ENCODE measurements at places on chromosomes 1 and 21.

- no peak for DNase-seq
Observed at GRCh38 chr1:161483361-161483760, 21.9 kb upstream of the FCGR2A start.

GRCh38 chr1:232047473-232047872, 420.9 kb downstream of the DISC1 start:
- DNase-seq = no peak

DNA sequence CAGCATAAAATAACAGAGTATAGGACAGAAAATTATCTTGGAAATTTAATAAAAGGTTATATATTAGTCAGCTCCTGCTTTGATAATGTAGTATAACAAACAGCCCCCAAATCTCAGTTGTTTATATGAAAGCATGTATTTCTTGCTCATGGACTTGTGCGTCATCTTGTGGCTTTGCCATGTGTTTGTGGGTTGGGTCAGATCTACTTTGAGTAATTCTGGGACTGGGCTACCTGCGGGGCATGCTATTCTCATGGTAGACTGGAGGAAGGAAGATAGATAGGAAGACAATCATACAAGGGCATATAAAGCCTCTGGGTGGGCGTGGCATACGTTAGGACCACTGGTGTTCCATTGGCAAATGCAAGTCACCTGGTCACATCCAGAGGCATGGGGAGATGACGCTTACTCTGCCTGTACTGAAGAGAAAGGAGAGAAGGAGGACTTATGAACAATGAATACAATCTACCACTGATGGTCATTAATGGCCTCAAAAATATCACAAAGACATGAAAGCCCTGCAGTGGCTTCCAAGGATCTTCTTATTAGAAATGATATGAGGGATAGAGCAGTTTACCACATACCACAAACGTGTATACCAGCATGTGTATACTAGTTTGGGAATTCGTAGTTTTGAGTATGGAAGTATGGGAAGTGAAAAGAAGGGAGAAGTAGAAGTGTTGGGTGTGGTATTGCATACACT, 267.0 kb downstream of the DISC1 start:
- DNase-seq = no peak

GRCh38 chr1:42979896-42980800, 21.5 kb upstream of the SLC2A1 start:
- no peak for DNase-seq

DNA sequence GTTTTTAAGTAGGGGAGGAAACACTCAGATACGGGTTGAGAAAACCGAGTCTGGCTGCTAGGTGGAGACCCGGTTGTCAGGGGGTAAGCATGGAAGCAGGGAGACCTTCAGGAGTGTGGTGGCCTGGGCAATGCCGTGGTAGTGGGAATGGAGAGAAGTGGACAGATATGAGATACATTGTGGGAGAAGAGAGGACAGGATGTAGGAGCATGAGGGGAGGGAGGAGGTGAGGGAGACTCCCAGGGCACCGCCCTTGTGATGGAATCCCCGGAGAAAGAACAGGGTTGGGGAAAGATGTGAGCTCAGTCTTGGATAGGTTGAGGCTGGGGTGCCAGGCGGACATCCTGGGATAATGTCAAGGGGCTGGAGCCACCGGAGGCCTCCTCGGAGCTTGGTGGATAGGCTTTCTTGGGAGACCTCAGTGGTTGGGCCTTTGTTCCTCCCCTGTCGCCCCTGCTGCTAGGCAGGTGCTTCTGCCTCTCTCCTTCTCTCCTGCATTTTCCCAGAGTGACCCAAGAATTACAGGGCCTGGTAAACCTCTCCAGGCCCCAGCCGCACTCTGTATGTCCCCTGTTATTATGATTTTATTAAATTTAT, 21.3 kb downstream of the ZNF362 start:
- no peak for DNase-seq

- no peak for DNase-seq
Observed at GRCh38 chr1:116525440-116525839, 45.4 kb downstream of the CD58 start.

DNA sequence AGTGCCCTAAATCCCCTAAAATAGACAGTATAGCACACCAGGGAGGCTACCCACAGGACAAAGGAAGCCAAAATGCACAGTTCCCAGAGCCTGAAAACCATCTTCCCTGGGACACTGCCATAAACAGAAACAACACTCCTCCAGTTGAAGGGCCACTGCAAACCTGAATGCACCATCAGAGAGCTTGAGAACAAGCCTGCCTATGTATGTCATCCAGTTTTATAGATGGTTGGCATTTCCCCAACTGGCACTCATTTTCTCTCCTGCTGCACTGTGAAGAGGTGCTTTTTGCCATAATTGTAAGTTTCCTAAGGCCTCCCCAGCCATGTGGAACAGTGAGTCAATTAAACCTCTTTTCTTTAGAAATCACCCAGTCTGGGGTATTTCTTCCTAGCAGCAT, 169.0 kb downstream of the AGBL4 start:
- no peak for DNase-seq

DNA sequence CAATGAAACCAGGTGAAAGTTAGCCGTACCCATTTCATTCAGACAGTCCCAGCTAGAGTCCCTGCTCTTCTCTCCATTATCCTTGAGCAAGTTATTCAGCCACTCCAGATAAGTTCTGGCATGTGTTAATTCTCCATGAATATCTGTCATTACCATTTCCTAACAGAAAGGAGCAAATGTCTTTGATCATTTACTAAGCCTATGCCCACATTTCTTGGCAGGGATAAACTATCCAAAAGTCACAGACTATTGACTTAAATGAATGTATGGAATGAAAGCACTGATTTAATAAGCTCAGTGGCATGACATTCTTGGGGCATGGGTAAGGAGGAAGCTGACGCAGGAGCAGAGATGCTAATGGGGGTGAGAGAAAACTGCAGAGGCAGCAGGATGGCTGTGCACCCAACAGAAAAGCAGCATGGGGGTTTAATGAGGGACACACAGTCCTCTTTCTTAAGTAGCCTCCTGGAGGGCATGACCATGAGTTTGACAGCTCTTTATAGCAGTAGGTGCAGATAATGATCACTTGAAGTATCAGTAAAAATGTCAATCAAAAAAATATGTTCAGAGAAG, 17.6 kb upstream of the DHCR24 start:
- no peak for DNase-seq

DNA sequence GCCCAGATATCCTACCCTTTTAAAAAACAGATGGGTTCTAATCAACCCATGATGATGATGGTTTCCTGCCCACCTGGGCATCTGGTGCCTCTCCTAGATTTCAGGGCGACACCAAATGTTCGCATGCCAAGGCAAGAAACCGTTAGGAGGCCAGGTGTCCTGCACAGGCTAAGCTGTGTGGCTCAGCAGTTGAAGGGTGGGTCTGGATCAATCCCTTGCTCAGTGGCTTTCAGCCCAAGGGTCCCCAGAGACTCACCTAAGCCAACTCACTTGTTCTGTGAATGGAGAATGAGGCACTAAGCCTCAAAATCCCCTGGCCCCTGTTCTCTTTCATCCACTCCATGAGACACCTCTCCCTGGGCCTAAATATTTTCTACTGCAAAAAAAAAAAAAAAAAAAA, 169.1 kb upstream of the EDN2 start:
- DNase-seq = no peak

GRCh38 chr1:45353685-45354084, 13.4 kb upstream of the MUTYH start:
- no peak for DNase-seq
